ENCODE measurements at places on chromosomes 16 and 17.

GRCh38 chr17:67164302-67164701, 80.7 kb downstream of the HELZ start:
- no peak for DNase-seq

- DNase-seq: no peak
Measured at GRCh38 chr16:20931066-20931600, 30.6 kb downstream of the LYRM1 start.

GRCh38 chr16:24670623-24671454, 58.6 kb upstream of the TNRC6A start:
- no peak for DNase-seq

DNA sequence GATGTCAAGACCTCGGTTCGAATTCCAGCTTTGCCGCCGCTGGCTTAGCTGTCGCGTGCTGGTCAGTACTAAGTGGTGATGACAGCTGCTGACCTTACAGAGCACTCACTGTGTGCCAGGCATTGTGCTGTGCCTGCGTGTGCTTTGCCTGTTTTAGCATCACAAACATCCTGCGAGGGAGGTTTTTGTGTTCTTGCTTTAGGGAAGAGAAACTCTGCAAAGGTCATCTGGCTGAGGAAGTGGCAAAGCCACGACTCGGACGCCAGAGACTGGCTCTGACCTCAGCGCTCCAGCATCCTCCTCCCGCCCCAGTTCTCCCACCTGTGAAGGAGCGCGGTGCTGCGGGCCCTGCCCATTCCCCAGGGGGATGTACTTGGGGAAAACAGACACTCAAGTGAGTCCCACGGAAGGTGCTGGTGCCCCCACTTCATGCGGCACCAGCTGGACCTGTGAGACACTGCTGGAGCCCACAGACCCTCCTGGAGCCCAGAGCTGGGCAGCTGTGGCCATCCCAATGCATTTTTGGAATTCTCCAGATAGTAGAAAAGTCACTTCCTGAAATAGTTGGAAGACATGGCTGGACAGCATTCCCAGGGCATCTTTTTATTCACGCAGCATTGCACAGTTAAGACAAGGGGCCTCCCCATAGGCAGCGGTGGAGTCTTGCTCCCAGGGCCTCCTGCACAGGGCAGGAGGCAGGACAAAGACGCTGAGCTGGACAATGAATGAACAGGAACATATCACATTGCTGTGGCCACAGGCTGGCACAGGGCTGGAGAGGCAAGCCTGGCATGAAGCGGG, 20.0 kb upstream of the HERPUD1 start:
- DNase-seq: no peak

DNA sequence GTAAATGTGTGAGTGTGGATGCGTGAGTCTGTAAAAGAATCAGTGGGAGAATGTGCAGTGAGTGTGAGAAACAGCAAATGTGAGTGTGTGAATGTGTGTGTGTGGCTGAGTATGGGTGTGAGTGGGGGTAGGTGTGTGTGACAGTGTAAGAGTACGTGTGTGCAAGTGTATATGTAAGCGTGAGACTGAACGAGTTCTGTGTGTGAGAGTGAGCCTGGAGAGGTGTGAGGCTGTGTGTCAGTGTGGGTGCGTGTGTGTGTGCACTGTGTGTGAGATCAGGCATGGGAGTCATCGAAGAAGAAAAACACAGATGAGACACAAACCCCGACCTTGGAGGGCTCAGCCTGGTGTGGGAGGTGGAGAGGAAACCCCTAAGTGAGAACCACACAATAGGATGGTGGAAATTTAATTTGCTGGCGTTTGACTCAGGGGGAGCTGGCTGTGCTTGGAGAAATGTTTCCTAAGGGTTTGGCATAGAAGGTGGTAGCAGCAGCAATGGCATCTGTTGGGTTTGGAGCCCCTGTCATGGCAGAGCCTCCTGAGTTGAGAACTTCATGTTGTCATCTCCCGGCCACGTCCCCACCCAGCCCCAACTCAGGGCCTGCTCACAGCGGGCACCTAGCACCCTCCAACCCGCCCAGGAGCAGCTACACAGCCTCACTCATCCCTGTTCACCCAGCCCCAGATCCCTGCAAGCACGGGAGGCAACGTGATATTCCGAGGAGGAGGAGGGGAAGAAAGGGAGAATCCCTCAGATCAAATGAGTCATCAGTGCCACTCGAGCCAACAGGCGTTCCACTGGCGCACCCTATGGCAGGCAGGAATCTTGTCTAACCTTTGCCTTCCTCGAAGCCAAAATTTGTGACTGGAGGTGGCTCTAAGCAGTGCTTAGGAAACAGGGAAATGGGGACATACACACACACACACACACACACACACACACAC, 14.3 kb upstream of the NUBP1 start:
- no peak for DNase-seq

DNA sequence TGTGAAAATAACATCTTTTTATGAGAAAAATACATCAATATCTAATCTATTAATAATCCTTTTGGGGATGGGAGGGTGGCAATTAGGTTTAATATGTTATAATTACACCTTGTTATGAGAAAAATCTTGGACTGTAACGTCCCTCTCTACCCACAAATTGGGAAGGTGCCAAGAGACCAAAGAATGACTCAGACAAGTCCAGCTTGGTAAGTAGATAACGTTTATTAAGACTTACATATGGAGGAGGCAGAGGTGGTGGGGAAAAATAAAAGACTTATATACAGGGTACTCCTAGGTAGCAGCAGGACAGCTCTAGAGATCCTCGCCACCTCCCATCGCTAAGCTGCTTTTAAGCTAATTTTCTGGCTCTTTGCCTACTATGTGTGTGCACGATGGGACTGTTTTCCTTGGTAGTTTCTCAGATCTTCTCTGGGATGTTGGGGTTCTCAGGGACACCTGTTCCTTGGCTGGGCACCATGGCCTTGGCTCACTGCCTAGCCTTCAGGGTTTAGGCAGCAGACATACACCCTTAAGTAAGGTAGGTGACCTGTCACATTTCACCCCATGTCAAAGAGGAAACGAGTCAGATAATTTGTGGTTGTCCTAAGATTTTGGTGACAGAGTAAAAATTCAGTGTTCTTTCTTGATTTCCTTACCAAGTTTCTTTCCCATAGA, 31.5 kb downstream of the RBL2 start:
- no peak for DNase-seq
